Daoy (cell line): ENCODE measurements at places on chromosomes 12 and 14. TPM values are rescaled to one million over a fixed set of nuclear protein-coding genes. Genes with fewer than 3 reads are reported as not detected.

GRCh38 chr12:132342251-132343227 is 13.2 kb upstream of the GALNT9 start:
- no peak for DNase-seq

DNA sequence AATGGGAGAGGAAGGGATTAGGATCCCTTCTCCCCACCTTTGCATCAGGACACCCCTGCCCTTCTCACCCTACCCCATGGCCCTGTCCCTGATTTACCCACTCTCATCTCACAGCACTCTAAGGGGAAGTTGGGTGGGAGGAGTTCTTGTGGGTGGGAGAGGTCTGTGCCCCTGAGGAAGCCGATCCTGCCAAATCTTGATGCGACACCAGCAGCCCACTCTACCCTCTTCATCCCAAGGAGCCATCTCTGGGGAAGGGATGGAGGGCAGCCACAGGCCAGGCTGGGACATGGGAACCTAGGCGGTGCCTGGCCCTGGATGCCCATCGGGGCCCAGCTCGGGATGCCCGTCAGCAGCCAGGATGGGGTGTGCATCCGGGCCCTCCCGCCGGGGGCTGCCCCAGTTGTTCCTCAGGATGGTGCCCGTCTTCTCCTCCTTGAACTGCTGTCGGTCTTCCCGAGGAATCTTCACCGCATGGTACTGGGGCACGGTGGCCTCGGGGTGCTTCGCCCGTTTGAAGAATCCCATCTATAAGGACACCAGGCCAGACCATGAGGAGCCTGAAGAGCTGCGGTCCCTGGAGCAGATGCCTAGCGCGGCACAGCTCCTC is 22.8 kb downstream of the ITGA7 start:
- DNase-seq = no peak

The GPR84 gene
- total RNA-seq = not detected in 2 replicates

GRCh38 chr12:107574691-107575090 is 110.9 kb upstream of the PWP1 start:
- no peak for DNase-seq

The ISM2 gene
- 1.3 TPM in 1 of 2 replicates, not detected in the other for total RNA-seq

The DIO3 gene
- not detected in 2 replicates for total RNA-seq

DNA sequence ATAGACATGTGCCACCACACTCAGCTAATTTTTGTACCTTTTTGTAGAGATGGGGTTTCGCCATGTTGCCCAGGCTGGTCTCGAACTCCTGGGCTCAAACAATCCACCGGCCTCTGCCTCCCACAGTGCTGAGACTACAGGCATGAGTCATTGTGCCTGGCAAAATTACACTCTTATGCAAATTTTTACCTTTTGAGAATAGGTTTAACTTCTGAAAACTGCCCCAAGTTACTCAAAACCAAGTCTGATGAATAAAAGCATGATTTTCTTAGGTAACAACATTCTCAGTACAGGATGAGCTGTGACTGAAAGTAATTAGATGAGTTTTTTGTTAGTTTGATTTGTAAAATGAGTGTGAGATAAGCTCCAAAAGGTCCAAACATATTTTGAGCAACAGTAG is 166.0 kb downstream of the RPS29 start:
- DNase-seq = no peak

The TTC9 gene
- total RNA-seq = 2.6 and 3.1 TPM in 2 replicates
